Brain (organoid and tissue), 16 donors: ENCODE measurements at places on chromosomes 16 and 17. TPM values are rescaled to one million over a fixed set of nuclear protein-coding genes. Genes with fewer than 3 reads are reported as not detected.

The SLC52A1 gene
- polyA plus RNA-seq, result not detected

GRCh38 chr17:66420961-66421371 lies 118.6 kb downstream of the PRKCA start:
- no peak for DNase-seq

DNA sequence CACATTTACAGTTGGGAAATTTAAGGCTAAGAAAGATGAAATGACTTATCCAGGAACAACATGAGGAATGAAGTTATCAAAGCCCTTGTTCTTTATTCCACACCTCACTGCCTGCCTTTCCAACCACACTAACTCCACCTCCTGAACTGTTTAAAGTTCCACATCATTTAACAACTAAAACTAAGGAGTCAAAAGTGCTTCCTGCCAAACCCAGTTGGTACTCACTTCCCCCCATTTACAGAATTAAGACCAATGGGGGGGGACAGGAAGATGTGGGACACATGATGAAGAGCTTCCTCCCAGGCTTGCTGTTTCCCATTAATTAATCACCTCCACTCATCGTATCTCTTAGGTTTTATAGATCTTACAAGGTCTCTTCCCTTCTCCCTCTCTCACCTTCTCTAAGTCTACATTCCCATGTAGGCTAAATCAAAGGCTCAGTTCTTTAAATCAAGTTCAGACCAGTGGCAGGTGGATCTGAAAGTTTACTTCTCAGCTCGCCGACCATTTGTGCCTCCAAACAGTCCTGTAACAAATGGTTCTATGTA lies 19.2 kb upstream of the TMEM101 start:
- DNase-seq, result no peak

DNA sequence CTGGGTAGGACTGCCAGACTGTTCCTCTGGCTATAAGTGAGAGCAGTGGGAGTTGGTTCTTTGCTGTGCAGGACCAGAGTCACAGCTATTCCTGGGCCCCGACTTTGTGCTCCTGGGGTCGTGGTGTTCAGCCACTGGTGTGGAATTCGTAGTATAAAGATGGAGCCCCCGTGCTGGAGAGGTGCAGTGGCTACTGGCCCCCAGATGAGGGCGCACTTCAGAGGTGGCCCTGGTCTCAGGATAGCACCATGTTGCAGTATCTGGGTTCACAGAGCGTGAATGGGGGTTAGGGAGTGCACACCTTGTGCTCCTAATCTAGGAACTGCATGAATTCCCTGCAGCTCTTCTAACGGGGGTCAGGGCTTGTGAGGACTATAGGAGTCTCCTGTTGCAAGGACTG lies 21.1 kb downstream of the TANC2 start:
- DNase-seq, result no peak

GRCh38 chr17:205817-206216 lies 24.4 kb upstream of the DOC2B start:
- no peak for DNase-seq
